ENCODE measurements at places on chromosomes 11 and 22. TPM values are rescaled to one million over a fixed set of nuclear protein-coding genes. Genes with fewer than 3 reads are reported as not detected.
A peak's percentile ranks its signal among the peaks of the same experiment; 100 is the strongest.

GRCh38 chr22:24758164-24758799 lies 16.2 kb downstream of the PIWIL3 start:
- H3K4me1 ChIP-seq: no peaks in the 10 kb centered on the region
- H3K27ac ChIP-seq: no peak overlapping the region
- DNase-seq: peak; percentile 71
- no peak overlapping the region for H3K4me3 ChIP-seq

DNA sequence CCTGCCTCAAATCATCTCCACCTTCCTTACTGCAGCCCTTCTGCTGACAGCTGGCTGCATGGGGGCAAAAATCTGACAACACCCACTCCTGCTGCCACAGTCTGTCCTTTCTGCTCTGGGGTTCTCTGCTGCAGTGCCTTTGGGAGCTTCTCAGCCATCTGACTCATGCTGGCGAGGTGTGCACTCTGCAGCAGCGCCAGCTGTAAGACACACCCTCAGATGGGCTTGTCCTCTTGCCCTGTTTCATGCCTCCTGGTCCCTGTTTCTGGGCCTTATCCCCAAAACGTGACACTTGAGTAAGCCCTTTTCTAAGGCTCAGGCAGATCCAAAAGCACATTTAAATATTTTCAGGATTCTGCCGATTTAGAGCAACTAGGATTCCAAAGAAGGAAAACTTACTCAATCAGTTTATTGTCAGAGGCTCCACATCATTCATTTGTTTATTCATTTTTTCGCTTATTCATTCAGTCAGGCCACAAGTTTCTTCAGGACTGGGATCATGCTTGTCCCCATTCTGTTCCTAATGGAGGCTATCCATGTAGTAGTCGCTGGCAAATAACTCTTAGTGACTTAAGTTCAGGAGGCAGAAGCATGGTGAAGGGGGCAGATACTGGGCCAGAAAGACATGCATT lies 60.2 kb downstream of the SMIM38 start:
- DNase-seq: peak; percentile 59
- H3K4me3 ChIP-seq: no peak overlapping the region
- H3K4me1 ChIP-seq: peaks cover 17% of the 10 kb centered on the region
- H3K36me3 ChIP-seq: no peaks in the 10 kb centered on the region

- H3K4me1 ChIP-seq: peaks cover 27% of the 10 kb centered on the region
- peaks cover 83% of the 10 kb centered on the region for H3K36me3 ChIP-seq
- DNase-seq: no peak
Measured at GRCh38 chr11:3092603-3093141, 35.4 kb upstream of the CARS1 start.

Gene HOATZ
- not detected for total RNA-seq

- no peaks in the 10 kb centered on the region for H3K36me3 ChIP-seq
- H3K27me3 ChIP-seq: peaks cover 30% of the 10 kb centered on the region
- H3K4me1 ChIP-seq: no peaks in the 10 kb centered on the region
- no peak for DNase-seq
Measured at GRCh38 chr11:98411777-98412176, 609.0 kb upstream of the CNTN5 start.

DNA sequence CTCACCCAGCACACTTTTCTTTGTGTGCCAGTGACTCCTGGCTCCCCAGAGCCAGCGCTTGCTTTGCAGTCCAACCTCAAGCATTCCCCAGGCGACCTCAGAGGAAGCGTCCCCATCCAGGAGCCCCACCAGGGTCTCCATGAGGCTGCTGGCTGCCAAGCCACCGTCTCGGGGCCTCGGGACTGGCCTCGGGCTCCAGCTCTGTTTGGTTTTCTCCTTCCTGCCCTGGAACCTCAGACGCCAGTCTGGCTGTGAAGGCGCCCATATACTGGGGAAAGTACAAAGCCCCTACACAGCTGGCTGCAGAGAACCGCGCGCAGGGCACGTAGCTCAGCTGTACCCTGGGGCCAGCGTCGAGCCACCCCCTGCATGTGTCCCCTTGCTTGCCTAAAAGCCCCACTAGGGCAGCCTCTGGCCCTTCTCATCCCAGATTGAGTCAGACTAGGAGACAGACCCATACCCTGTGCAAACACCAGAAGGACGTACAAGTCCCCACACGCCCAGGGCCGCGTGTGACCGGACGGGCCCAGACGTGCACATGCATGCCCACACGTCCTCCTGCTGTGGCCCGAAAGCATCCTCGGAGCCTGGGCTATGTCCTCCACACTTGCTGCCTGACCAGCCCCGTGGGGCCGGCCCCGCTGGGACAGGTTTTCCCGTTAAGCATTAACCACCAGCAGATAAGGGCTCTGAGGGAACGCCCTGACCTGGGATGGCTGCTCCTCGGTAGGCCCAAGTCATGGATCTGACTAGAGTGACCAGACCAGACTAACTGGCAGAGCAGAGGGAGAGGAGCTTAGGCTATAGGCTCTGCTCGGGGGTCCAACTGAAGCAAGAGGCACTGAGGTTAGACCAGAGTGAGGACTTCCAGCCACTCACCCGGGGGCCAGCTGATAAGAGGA lies 4.2 kb upstream of the SYT8 start:
- H3K27ac ChIP-seq: peak overlapping the region; percentile 75
- peak overlapping the region; percentile 46 for H3K4me3 ChIP-seq
- H3K4me1 ChIP-seq: peaks cover 63% of the 10 kb centered on the region
- peak; percentile 94 for DNase-seq

Gene RAB39A
- not detected for total RNA-seq

GRCh38 chr22:44862981-44863860 lies 110.8 kb downstream of the ARHGAP8 start:
- peaks cover 39% of the 10 kb centered on the region for H3K36me3 ChIP-seq
- H3K4me3 ChIP-seq: no peak overlapping the region
- no peak overlapping the region for H3K27ac ChIP-seq
- H3K27me3 ChIP-seq: no peaks in the 10 kb centered on the region
- peaks cover 47% of the 10 kb centered on the region for H3K4me1 ChIP-seq
- DNase-seq: peak; percentile 36

DNA sequence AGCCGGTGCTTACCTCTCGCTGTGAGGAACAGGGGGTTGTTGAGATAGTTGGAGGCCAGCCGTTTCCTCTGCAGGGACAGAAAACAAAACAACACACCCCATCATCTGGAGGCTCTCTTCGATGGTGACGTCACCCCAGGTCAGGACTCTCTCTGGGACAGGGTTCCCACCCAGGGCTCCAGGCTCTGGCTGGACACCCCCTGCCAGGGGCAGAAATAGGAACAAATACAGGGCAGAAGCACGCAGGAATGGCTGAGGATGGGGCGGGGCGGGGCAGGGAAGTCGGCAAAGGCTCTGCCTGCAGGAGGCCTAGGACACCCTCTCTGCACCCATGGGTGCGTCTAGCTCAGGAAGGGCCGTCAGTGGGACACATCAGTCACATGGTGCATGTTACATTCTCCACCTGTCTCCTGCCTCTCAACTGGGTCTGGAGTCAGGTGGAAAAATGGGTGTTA lies 118.5 kb downstream of the PHF21B start:
- H3K4me1 ChIP-seq: no peaks in the 10 kb centered on the region
- no peaks in the 10 kb centered on the region for H3K27me3 ChIP-seq
- no peaks in the 10 kb centered on the region for H3K36me3 ChIP-seq
- no peak for DNase-seq
